ENCODE measurements at places on chromosomes 1 and 21.
A peak's percentile ranks its signal among the peaks of the same experiment; 100 is the strongest.

DNA sequence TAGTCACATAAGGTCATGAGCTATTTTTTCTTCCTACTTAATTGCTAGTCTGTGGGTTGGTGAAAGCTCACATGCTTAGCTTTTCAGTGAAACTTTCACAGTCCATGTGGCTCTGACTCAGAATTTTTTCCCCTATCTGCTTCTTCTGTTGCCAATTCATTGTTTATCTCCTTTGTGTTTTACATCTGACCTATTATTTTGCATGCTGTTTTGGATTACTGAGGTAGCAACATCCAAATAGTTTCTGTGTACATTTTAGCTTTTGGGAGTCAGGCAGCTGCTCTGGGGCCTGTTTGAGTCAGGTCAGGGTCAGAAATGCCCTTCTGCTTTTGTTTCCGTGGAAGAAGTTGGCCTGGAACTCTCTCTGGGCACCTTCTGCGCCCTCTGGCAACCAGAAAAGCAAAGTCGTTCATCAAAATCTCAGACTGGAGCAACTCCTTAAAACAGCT is 40.0 kb downstream of the ROR1 start:
- DNase-seq: no peak

DNA sequence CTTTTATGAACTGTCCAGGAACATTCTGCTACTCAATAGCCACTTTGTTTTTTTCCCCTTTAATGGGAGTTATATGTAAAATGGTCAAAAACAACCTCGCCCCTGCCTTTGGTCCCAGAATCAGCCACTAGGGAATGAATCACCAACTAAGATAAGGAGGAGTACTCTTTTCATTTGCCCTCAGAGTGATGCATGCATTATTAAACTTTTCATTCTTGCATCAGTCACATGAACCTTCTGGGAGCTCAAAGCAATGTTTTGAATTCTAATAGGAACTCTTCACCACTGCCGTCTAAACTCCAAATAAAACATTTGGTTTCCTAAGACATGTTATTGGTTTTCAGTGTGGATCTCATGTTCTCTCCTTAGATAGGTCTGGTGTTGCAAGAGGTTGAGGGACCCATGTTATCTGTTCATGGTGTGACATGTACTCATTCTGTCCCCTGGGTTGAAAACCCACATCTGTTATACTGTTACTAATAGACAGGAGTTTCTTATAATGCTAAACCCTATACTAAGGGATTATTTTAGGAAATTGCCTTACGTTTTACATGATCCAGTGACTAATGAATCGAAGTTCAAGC is 17.8 kb upstream of the HSD17B7 start:
- no peak for DNase-seq

- no peak for DNase-seq
Measured at GRCh38 chr1:202264726-202265125, 71.1 kb downstream of the LGR6 start.

DNA sequence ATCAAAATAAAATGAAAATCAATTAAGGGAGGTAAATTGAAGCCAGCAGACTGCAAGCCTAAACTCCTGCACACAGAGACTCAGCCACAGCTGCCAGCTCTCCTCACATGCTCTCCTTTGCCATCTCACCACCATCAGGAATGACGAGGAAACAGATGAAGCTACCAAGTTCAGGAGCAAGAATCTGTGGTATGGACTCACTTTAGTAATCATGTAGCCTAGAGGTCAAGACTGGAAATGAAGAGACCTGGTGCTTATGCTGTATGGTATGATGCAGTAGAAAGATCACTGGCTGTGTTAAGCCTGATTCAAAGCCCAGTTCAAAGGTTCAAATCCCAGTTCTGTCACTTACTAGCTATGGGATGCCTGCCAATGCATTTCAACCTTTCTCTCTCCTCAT is 78.9 kb upstream of the CAMK1G start:
- DNase-seq: no peak

- no peak for DNase-seq
Measured at GRCh38 chr1:41483001-41483850, 1.3 kb downstream of the EDN2 start.

DNA sequence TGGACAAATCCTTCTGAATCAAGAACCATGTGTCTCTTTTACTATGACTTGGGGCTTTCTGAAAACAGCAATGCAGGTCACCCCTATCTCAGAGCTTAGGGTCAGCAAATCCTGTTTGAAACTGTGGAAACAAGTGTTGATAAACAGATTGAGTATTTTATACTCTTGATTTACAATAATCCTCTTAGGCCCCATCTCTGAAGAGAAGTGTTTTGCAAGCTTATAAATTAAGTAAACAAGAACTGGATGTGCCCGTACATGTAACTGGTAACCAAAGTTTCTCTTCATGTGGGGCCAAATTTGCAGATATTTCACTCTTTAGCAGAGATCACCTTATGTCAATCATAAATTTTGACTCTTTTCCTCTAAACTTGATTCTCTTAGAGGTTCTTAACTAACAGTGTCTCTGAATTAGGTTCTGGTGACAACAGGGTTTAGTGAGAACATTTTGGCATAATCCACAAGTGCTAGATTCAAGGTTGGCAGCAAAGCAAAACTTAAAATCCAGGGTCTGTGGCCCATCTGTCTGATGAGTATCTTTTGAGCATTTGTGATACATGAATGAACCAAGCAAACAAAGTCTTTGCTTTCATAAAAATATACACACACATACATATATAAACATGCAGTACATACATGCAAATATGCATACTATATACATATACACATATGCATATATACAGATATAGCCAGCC is 183.0 kb upstream of the HOOK1 start:
- DNase-seq: no peak

DNA sequence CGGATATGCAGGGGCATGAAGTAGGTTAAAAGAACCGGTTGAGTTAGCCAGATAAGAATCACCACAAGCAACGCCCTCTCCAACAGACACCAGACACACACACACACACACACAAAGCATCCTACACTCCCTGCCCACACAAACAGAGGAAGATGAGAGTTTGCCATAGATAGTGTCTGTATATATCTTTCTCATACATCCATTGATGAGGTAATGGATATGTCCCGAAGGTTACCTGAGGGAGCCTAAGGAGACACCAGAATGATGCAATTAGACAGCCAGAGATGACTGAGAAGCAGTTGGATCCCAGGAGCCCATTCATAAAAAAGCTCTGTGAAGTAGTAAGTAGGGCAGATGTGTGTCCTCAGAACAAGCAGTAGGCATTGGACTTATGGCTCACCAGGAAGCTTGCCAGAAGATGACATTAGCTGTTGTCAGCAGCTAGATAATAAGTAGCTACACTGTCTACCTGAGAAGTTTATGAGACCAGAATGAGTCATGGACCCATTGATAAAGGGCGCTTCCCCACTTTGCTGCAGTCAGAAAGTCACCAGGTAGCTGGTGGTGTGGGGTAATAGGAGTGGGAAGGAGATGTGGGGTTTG is 247.0 kb downstream of the KCNT2 start:
- no peak for DNase-seq

DNA sequence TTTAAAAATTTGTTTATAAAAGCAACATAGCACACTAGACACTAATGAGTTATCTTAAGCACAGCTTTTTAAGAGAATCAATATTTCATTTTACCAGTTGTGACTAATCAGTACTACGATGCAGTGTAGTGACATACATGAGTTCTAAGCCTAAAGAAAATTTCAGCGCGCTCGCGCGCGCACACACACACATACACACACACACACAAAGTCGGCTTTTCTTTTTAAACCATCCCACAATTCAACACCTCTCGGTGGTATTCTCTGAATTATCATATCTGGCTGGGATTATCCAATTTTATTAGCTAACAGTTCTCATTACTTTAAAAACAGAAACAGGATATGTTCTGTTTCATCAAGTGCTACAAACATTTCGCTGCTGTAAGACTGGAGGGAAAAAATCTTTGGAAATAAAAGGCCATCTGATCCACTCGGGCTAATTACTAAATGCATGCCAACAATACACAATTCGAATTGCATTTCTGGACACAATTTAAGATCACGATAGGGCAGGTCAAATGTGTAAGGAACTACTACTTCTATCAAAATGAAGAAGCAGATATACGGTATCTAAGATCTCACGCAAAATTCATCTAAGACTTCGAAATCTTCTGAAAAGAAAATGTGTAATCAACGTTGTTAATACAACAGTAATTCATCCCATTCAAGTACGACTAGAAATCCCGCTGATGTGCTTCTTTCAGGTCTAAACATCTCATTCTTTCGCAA is 1.2 kb downstream of the TUT4 start:
- peak; percentile 45 for DNase-seq

DNA sequence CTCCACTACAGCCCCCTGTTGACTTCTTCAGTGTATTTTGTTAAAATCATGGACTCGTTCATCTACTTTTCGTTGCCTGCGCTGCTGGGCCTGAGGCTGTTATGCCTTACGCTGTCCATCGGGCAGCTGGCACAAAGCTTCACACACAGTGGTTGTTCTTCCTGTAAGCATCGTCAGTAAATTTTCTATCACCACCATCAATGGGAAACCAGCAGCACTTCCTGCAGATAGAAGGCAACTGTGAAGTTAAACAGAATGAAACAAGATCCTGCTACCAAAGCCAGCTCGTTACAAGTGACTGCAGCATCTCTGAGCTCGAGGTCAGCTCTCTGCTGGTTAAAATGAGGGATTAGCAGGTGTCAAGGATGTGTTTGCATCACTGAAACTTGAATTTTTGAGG is 21.9 kb upstream of the PADI6 start:
- no peak for DNase-seq

DNA sequence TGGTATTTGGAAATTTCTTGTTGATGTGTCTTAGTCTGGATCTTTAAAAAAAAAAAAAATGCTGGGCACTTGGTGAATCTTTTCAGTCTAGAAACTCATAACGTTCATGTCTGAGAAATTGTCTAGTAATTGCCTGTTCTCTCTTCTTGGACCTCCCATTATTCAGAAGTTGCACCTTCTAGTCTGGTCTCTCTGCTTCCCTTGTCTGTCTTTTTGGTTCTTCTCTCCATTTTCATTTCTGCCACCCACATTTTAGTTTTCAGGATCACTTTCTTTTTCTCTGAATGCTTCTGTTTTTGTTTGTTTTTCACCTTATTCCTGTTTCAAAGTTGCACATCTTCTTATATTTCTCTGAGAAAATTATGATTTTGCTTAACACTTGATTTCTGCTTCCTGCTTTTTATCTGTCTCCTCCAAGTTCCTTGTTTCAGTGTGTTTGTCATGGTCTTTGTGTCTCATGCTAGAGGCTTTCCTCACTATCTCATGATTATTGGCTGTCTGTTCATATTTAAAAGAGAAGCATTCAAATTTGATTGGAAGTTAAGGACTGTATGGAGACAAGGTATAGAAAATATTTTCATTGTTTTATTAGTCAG is 21.3 kb downstream of the BACE2 start:
- no peak for DNase-seq

DNA sequence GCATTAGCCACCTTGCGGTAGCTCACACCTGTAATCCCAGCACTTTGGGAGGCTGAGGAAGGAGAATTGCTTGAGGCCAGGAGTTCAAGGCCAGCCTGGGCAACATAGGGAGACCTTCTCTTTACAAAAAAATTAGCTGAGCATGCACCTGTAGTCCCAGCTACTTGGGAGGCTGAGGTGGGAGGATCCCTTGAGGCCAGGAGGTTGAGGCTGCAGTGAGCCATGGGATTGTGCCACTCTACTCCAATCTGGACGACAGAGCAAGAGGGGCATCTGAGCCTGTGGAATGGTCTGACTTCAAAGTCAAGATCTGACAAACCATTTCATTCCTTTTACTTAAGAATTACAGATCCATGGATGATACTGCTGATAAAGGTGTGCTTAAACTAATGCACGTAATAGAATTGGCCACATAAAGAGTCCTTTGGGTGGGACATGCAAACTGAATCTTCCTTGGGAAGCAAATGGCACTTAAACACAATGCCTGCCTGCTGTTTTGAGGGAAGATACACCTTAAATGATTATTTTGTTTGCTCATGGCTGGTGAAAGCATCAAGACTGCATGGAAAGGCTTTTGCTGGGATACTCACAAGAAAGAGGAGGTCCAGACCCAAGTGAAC is 2.5 kb upstream of the TMEM201 start:
- no peak for DNase-seq

GRCh38 chr1:162281426-162281825 is 95.2 kb downstream of the SPATA46 start:
- no peak for DNase-seq

GRCh38 chr1:19113697-19114092 is 96.4 kb downstream of the UBR4 start:
- DNase-seq: no peak

GRCh38 chr1:193408782-193409293 is 222.4 kb upstream of the B3GALT2 start:
- DNase-seq: no peak

GRCh38 chr1:152107031-152107983 is 7.9 kb downstream of the TCHH start:
- no peak for DNase-seq

- DNase-seq: no peak
Measured at GRCh38 chr1:113856401-113856790, 15.1 kb downstream of the PTPN22 start.

DNA sequence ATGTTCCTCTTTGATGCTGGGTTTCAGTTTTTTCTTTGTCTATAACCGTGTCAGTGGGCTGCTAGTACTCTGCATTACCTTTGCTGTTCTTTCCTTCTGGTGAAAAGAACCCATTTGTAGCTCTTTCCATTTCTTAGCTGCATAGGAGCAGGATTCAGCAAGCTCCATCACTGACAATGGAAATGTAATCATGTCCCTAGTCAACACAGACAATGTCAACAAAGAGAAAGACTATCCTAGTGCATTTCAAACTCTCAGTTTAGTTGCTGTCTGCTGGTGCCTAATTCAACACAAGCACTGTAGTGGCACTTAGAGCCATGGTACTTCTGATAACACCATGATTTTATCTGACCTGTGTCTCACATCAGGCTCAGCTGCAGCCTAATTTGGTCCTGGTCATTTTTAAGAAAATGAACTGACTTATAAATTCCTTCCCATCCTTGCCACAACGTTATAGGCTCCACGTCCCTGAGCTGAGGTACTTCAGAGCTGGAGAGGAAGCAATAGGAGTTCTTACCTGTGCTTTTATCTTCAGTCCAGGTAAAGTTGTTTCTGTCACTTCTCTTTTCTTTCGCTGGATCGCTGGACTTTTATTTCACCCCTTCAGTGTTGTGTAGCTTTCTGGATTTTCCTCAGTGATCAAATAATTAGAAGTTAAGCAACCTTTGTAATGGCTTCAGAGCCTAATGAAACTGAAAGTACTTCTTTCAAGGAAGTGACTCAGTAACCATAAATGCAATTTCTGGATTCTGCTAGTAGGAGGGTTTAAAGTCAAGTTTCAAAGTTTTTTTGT is at the start of gene GBP3:
TSS of gene GBP3 (minus strand) at position 700 of the 793 bp plus-strand sequence. CDS start 2,145 bp downstream, outside the sequence.
- no peak for DNase-seq

Data from NCI-H1417 treated with DMSO at 0.1 percent for 48 hours (cell line).